ENCODE measurements at places on chromosomes 5 and 9.

GRCh38 chr9:132543960-132544359 is 38.4 kb upstream of the BARHL1 start:
- no peak for DNase-seq

- no peak for DNase-seq
These were observed 110.5 kb downstream of the RASGRF2 start for GRCh38 chr5:81070571-81071255.

GRCh38 chr5:176447591-176447977 is 601 bp upstream of the FAF2 start:
- peak; percentile 47 for DNase-seq

DNA sequence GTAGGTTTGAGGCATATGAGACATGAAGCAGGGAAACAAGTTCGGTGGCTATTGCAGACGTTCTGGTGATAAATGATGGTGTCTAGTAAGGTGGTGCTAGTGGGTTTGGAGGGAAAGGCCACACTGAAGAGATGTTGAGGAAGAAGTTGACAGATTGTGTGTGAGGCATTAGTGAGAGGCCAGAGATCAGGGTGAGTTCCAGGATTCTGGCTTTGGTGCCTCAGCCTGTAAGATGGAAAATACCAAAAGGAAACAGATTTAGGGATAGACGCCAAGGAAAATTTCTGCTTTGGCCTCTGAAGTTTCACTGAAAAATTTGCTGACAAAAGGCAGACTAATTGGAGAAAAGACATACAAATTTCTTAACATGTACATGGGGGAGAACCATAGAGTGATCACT is 6.4 kb upstream of the PAIP1 start:
- no peak for DNase-seq

GRCh38 chr9:130666393-130667119 is 2.2 kb downstream of the PRDM12 start:
- DNase-seq: no peak

- DNase-seq: no peak
These were observed 40.3 kb upstream of the SVEP1 start for GRCh38 chr9:110619831-110620230.

- no peak for DNase-seq
These were observed 292.5 kb downstream of the SPATA31D1 start for GRCh38 chr9:82281066-82281465.

DNA sequence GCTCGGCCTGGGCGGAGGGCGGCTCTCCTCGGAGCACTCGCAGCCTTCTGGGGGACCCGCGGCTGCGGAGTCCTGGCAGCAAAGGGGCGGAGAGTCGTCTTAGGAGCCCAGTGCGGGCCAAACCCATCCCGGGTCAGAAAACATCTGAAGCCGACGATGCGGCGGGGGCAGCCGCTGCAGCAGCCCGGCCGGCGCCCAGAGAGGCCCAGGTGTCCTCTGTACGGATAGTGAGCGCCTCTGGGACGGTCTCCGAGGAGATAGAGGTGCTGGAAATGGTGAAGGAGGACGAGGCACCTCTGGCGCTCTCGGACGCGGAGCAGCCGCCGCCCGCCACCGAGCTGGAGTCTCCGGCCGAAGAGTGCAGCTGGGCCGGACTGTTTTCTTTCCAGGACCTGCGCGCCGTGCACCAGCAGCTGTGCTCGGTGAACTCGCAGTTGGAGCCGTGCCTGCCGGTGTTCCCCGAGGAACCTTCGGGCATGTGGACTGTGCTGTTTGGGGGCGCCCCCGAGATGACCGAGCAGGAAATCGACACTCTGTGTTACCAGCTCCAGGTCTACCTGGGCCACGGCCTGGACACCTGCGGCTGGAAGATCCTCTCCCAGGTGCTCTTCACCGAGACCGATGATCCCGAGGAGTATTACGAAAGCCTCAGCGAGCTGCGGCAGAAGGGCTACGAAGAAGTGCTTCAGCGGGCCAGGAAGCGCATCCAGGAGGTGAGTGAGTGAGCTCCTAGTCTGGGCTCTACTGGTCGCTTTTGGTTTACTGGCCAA is 1.2 kb downstream of the JMY start:
- DNase-seq: peak; percentile 44

All from HuH-7.5 (cell line).